ENCODE measurements at places on chromosomes 7 and 10. TPM values are rescaled to one million over a fixed set of nuclear protein-coding genes. Genes with fewer than 3 reads are reported as not detected.

DNA sequence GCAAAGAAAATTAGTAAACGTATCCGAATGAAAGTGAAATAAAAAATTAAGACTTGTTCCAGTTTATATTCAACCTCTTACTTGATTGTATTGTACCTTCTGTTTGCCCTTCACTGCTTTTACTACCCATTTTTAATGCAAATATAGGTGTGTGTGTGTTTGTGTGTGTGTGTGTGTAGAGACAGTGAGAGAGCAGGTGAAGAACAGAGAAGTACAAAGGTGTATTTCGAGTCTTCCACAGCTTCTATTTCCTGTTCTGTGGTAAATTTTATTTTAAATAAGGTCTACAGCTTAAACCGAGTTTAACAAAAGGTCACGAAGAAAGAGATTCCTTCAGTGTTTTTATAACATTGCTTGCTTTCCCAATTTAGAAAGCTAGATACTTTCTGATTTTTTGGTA lies 12.7 kb upstream of the SVIL start:
- H3K27ac ChIP-seq = peak overlapping the region; percentile 86
- H3K27me3 ChIP-seq = no peaks in the 10 kb centered on the region
- H3K4me1 ChIP-seq = peaks cover 58% of the 10 kb centered on the region
- H3K4me3 ChIP-seq = peak overlapping the region; percentile 28
- no peak for DNase-seq
- H3K36me3 ChIP-seq = no peaks in the 10 kb centered on the region

GRCh38 chr7:2488272-2488645 lies 12.1 kb upstream of the GRIFIN start:
- peak overlapping the region; percentile 23 for H3K27ac ChIP-seq
- no peaks in the 10 kb centered on the region for H3K36me3 ChIP-seq
- no peak for DNase-seq
- no peaks in the 10 kb centered on the region for H3K27me3 ChIP-seq

GRCh38 chr7:43394441-43395130 lies 188.3 kb upstream of the STK17A start:
- H3K4me1 ChIP-seq = no peaks in the 10 kb centered on the region
- H3K27ac ChIP-seq = no peak overlapping the region
- no peaks in the 10 kb centered on the region for H3K27me3 ChIP-seq
- no peaks in the 10 kb centered on the region for H3K36me3 ChIP-seq
- no peak overlapping the region for H3K4me3 ChIP-seq

GRCh38 chr7:92622685-92623084 lies 32.5 kb upstream of the FAM133B start:
- no peaks in the 10 kb centered on the region for H3K36me3 ChIP-seq
- peaks cover 7% of the 10 kb centered on the region for H3K4me1 ChIP-seq
- no peak for DNase-seq
- no peaks in the 10 kb centered on the region for H3K27me3 ChIP-seq
- H3K4me3 ChIP-seq = no peak overlapping the region

- H3K4me1 ChIP-seq = no peaks in the 10 kb centered on the region
- no peaks in the 10 kb centered on the region for H3K36me3 ChIP-seq
- no peaks in the 10 kb centered on the region for H3K27me3 ChIP-seq
These were observed 36.0 kb downstream of the C10orf120 start for GRCh38 chr10:122663516-122664130.

DNA sequence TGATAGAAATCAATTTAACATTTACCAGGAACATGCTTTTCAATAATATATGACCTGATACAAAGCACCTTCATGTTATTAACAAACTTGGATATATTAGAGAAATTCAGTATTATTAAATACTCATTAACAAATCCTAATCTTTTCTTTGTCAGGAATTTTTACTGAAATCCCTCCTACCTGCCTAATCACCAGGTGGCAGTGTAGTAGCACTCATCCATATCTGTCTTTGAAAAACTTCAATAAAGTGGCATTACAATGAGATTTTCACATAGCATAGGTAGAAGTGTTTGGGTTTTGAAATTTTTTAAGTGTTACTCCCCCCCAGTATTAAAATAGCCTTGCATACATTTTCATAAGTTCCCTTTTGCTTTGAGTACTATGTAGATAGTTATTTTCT lies 1246.6 kb upstream of the LRRN3 start:
- no peaks in the 10 kb centered on the region for H3K36me3 ChIP-seq
- no peaks in the 10 kb centered on the region for H3K27me3 ChIP-seq
- no peak overlapping the region for H3K4me3 ChIP-seq
- DNase-seq = no peak
- H3K4me1 ChIP-seq = no peaks in the 10 kb centered on the region

- no peaks in the 10 kb centered on the region for H3K36me3 ChIP-seq
- H3K27ac ChIP-seq = no peak overlapping the region
- H3K27me3 ChIP-seq = no peaks in the 10 kb centered on the region
- no peak for DNase-seq
- no peak overlapping the region for H3K4me3 ChIP-seq
- H3K4me1 ChIP-seq = no peaks in the 10 kb centered on the region
These were observed 54.8 kb upstream of the RAB11FIP2 start for GRCh38 chr10:118101501-118101900.

The GIMAP8 gene
- total RNA-seq = 1.5 TPM

The HOXA1 gene
- total RNA-seq = 3.2 TPM

The IGF2BP3 gene
- total RNA-seq = not detected

The SLC29A3 gene
- total RNA-seq = 6.4 TPM

The NMT2 gene
- total RNA-seq = 38.9 TPM
